ENCODE measurements at places on chromosomes 6 and 20.

- no peak for DNase-seq
Measured at GRCh38 chr6:82076916-82077315, 170.6 kb downstream of the IBTK start.

DNA sequence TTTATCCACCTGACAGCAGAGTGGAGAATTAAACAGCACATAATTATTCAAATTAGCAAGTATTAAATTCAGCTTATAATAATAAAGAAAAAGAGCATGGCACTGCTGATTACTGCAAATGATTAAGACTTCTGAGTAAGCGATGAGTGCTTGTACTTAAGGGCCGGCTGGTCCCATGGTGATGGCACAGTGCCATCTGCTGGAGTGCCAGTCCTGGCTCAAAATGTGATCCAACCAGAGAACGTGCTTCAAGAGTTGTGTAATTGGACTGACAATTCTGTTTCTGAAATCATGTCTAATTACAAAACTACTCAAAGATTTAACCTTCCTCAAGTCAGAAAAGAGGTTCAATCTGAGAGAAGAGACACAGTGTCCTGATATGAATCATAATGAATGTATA, 181.6 kb upstream of the RGS17 start:
- DNase-seq: peak; percentile 52

GRCh38 chr20:56540415-56540814, 7.4 kb downstream of the FAM209B start:
- no peak for DNase-seq

DNA sequence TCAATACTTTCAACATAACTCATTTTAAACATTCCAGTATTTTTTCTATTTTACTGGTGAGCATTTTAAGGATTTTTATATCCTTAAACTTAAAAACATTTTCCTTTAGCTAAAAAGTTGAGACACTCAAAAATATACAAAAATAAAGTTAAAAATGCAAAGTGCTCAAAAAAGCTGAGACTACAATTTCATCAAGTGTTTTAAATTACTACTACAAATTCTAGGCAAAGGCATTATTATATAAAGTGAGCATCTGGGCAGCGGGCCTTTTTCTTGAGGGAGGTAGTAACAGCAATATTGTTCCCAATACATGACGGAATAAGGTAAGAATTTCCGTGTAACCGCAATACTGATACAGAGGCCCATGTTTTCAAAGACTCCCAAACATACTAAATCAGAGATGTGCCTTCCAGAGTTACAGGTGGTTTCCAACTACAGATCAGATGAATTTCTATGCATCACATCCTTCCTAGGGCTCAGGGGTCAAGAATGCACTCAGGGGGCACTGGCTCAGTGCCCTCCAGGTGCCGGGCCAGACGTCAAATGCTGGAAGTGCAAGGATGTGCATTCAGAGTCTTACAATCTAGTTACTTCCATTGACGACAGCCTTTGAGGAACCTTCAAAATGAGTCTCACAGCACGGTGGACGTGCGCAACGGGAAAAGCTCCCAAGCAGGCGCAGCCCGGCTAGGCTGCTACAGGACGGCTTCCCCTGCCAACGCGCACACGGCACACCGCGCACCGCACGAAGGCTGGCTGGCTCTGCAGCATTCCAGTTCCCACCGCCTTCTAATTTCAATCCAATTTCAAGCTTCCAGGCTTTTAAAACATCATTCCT, 1.7 kb downstream of the PHF10 start:
- peak; percentile 37 for DNase-seq
